A549 treated with RU486 at 1 μM for 4 hours (cell line): ENCODE measurements at places on chromosomes 7 and 10. TPM values are rescaled to one million over a fixed set of nuclear protein-coding genes. Genes with fewer than 3 reads are reported as not detected.

The PNLIPRP1 gene
- not detected in 5 replicates for total RNA-seq

The ZPBP gene
- total RNA-seq, result not detected in 5 replicates

The DCLRE1C gene
- total RNA-seq, result 5.3 to 6.5 TPM (median 5.7 TPM) in 5 replicates

The OR2A42 gene
- not detected in 5 replicates for total RNA-seq

The CH25H gene
- 0.09 to 0.13 TPM in 2 of 5 replicates, not detected in the others for total RNA-seq

The HOXA11 gene
- total RNA-seq, result 0.67 to 0.92 TPM (median 0.89 TPM) in 5 replicates

The CNPY1 gene
- not detected in 5 replicates for total RNA-seq

The SMC3 gene
- 31.2 to 70.4 TPM (median 47.8 TPM) in 5 replicates for total RNA-seq

The ZNF804B gene
- not detected in 5 replicates for total RNA-seq

The AKR1D1 gene
- not detected in 5 replicates for total RNA-seq

The HACD1 gene
- total RNA-seq, result 40.3 to 62.4 TPM (median 57.9 TPM) in 5 replicates

The PILRA gene
- 3.3 to 6.0 TPM (median 5.8 TPM) in 5 replicates for total RNA-seq

The EPC1 gene
- total RNA-seq, result 15.5 to 19.2 TPM (median 17.3 TPM) in 5 replicates

The OR6V1 gene
- not detected in 5 replicates for total RNA-seq

The NEBL gene
- 4.2 to 5.4 TPM (median 4.7 TPM) in 5 replicates for total RNA-seq

The FEZF1 gene
- total RNA-seq, result not detected in 5 replicates

The TMEM229A gene
- not detected in 5 replicates for total RNA-seq

The BRAT1 gene
- total RNA-seq, result 22.7 to 38.3 TPM (median 31.4 TPM) in 5 replicates

The NUTM2A gene
- 0.09 to 0.10 TPM in 2 of 5 replicates, not detected in the others for total RNA-seq

The AKR1C1 gene
- total RNA-seq, result 507 to 659 TPM (median 621 TPM) in 5 replicates

The GIMAP4 gene
- not detected in 5 replicates for total RNA-seq

The FFAR4 gene
- 0.14 to 0.44 TPM (median 0.25 TPM) in 5 replicates for total RNA-seq

The JCAD gene
- total RNA-seq, result 7.7 to 8.7 TPM (median 7.7 TPM) in 5 replicates

The ASZ1 gene
- not detected in 5 replicates for total RNA-seq

The LAMB4 gene
- 0.07 to 0.57 TPM (median 0.22 TPM) in 4 of 5 replicates, not detected in the other for total RNA-seq

The AIMP2 gene
- total RNA-seq, result 83.0 to 98.0 TPM (median 95.2 TPM) in 5 replicates

The SOSTDC1 gene
- total RNA-seq, result not detected in 5 replicates

The PALD1 gene
- 5.0 to 7.9 TPM (median 7.1 TPM) in 5 replicates for total RNA-seq

The NCF1 gene
- 0.08 to 0.17 TPM (median 0.15 TPM) in 3 of 5 replicates, not detected in the others for total RNA-seq

The ZNF32 gene
- total RNA-seq, result 15.2 to 18.5 TPM (median 16.9 TPM) in 5 replicates

The HOXA2 gene
- total RNA-seq, result 0.77 to 1.4 TPM (median 0.98 TPM) in 5 replicates

The SLC13A1 gene
- total RNA-seq, result not detected in 5 replicates

The TMEM270 gene
- 0.20 to 0.54 TPM in 2 of 5 replicates, not detected in the others for total RNA-seq

The HOGA1 gene
- total RNA-seq, result 0.83 to 1.7 TPM (median 0.93 TPM) in 5 replicates

The LLCFC1 gene
- total RNA-seq, result not detected in 5 replicates
